A673 (cell line): ENCODE measurements at places on chromosomes 2 and 18.

DNA sequence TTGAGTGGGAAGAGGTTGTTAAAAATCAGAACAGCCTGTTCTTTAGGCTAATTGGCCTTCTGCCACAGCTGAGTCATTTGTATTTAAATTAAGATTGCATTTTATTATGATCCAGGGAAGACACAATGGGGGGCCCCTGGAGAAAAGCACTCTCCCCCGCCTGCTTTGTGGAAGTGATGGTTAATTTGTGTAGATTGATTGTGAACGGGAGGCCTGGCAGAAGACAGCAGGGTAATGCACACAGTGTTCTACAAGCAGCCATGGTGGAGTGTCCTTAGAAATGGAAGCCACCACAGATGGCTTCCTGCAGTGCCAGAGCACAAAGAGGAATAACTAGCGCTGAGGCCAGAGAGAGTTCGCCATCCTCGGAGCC, 19.6 kb downstream of the RAMP1 start:
- DNase-seq: peak; percentile 94

- no peak for DNase-seq
Observed at GRCh38 chr2:121398853-121399252, 113.9 kb upstream of the TFCP2L1 start.

DNA sequence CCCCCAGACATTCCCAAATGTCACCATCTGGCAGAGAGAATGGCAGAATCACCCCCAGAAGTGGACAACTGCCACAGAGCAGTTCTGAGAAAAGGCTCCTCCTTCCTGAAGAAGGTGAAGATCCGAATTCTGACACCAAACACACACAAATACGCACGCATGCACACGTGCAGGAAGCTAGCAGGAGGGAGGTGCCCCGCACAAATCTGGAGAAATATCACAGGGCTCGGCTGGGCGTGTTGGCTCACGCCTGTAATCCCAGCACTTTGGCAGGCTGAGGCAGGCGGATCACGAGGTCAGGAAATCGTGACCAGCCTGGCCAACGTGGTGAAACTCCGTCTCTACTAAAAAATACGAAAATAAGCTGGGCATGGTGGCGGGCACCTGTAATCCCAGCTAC, 38.5 kb upstream of the ATG16L1 start:
- DNase-seq: no peak

GRCh38 chr2:235526166-235526565, 32.3 kb downstream of the AGAP1 start:
- no peak for DNase-seq

GRCh38 chr18:46554406-46555080, 102.5 kb downstream of the LOXHD1 start:
- DNase-seq: no peak
